ENCODE measurements at places on chromosomes 5 and 9.
A peak's percentile ranks its signal among the peaks of the same experiment; 100 is the strongest.

DNA sequence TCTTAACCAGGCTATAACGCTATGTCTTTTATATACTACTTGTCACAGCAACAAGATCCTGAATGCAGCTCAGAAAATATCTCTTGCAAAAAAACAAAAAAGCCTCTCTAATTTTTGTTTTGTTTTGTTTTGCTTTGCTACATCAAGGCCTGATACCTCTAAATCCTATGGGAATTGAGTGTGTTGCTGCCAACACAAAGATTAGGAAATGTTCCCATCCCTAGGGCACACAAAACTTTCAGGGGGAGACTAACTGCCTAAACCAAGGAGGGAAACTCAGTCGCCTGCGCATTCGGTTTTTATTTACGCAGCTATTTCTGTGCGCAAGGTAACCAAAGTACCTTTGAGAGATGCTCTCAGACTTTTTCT, 1.7 kb downstream of the SSBP2 start:
- DNase-seq: no peak

DNA sequence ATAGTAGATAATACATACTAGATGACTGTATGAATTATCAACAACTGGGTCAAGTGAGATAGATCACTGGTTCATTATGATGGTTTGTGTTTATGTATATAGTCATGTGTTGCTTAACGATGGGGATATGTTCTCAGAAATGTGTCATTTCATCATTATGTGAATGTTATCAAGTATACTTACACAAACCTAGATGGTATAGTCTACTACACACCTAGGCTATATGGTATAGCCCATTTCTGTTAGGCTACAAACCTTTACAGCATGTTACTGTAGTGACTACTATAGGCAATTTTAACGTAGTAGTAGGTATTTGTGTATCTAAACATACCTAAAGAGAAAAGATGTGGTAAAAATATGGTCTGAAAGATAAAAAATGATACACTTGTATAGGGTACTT, 31.0 kb downstream of the TMEM38B start:
- DNase-seq: no peak

GRCh38 chr9:128335914-128336313, 4.4 kb upstream of the SLC27A4 start:
- DNase-seq: no peak

DNA sequence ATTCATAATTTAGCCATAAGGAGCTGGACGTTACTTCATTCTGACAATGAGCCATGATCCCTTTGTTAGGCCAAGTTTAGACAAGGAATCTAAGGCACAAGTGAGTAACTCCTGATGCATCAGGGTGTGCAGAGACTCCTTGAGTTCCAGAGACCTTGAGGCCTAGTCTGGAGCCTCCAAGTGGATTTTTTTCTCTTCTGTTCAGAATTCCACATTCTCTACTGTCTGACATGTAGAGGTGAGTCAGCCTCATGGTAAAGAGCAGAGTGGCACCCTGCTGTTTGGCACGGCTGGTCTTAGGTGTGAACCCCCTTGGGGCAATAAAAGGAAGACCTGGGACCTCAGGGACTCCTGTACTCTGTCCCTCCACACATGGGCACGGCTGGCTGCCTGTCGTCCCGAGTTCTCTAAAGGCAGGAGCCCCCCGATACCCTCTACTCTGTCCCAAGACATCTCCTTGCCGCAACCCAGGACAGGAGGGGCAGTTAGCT, 22.0 kb upstream of the TGFBI start:
- peak; percentile 84 for DNase-seq

- DNase-seq: no peak
These were observed 669.9 kb downstream of the PTPRD start for GRCh38 chr9:9942764-9943424.

DNA sequence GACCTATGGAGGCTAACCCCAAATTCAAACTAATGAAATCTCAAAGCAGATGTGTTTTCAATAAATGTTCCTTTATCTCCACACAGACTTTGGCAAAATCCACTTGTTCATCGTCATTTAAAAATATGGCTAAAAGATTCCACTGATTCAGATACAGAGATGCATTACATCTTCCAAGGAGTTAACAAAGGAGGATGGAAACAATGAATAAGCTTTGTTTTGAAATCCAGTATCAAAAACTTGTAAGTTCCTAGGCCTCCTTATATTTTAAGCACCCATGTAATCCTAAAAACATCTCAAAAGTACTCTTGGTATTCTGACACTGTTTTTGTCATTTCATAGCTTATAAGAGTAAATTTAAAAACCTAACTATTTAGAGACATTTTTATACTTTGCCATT, 345.6 kb upstream of the ACTBL2 start:
- DNase-seq: no peak

DNA sequence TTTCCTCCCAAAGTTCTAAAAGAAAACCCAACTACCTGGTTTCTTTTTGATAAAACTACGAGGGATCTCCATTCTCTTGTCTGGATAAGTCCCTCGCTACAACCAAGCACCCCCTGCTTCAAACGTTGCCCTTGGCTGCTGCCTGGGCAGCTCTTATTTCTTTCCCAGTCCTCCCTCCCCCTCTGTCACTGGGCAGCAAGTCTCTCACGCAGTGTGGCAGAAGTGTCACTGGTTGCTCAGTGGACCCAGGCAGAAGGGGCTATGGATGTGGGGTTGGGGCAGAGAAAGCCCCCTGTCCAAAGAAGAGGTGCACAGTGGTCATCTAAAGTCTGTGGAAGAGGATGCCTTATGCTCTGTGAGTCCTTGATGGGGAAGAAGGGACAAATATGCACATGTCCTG, 7.2 kb upstream of the SMIM32 start:
- peak; percentile 70 for DNase-seq

DNA sequence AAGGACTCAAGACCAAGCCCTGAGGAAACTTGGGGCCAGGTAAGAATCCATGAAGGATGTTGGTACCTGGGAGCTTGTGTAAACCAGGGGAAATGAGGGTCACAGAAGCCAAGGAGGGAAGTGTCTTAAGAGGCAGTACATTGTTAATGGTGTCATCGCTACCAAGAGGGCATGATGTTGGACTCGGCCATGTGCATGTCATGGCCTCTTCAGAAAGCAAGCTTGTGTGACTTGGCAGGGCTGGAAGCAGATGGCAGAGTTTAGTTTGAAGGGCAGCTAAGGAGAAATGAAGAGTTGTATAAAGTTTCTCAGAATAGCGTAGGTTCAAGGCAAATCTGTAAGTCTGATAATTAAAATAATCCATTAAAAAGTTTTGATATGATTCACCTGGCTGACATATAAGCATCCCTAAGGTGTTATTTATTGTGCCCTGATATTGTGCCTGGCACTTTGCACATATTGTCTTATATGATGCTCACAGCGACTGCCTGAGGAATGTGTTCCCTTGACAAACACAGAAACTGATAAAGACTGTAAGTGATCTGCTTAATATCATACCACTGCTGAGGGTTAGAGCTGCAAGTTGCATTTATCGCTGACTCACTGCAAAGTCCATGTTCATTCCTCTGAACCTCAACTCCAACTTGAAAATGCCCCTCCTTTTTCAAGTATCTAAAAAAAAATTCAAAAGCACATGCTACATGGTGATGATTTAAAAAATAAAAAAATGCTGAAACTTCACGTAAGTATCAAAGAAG, 81.3 kb upstream of the PTPN3 start:
- no peak for DNase-seq

DNA sequence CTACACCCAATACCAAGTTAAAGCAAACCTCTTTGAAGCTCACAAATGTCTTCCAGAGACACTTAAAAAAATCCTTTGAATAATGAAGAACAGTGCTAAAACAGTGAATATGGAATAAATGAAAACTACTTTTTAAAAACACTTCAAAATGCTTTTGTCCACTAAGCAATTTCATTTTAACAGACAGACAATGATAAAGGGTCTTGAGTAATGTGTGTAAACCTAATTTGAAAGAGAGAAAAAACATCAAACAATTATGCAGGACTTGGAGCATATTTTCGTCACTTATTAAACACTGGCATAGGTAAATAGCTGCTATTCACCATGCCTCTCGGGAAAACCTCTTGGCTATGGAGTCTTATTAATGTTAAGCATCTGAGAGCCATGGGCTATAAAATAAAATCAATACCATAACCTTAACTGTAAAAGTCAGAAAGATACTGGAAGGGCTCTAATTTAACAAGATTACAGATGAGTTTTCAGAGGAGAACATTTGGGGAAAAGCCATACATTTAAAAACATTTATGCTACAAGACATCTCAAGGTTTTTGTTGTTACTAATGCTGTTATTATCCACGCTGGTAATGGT, 177.8 kb downstream of the NFIB start:
- DNase-seq: no peak

- DNase-seq: no peak
These were observed 124.0 kb downstream of the ESM1 start for GRCh38 chr5:54861212-54861894.

- DNase-seq: no peak
These were observed 63.1 kb upstream of the FAM174A start for GRCh38 chr5:100472091-100472490.

Measured in vagina (tissue), 2 donors.